ENCODE measurements at places on chromosomes 5 and 9. TPM values are rescaled to one million over a fixed set of nuclear protein-coding genes. Genes with fewer than 3 reads are reported as not detected.

ARHGEF39 gene
- total RNA-seq = 0.72 TPM

CDHR2 gene
- 4.2 TPM for total RNA-seq

AMACR gene
- total RNA-seq = 291 TPM

SPINK4 gene
- not detected for total RNA-seq

FAXDC2 gene
- total RNA-seq = 14.1 TPM

DMRT3 gene
- total RNA-seq = not detected

SH3TC2 gene
- 1.3 TPM for total RNA-seq

FOXD1 gene
- 5.9 TPM for total RNA-seq

GABRG2 gene
- total RNA-seq = not detected

EGFLAM gene
- total RNA-seq = 5.1 TPM

NR5A1 gene
- not detected for total RNA-seq

RNF180 gene
- 23.0 TPM for total RNA-seq

MYMK gene
- not detected for total RNA-seq

SOHLH1 gene
- not detected for total RNA-seq

ADAMTS19 gene
- total RNA-seq = not detected

LCN15 gene
- total RNA-seq = not detected

RLN1 gene
- 0.57 TPM for total RNA-seq
